GM12891 (cell line): ENCODE measurements at places on chromosomes 2 and 18.

GRCh38 chr2:179020156-179020750, 29.7 kb downstream of the CCDC141 start:
- DNase-seq: no peak

DNA sequence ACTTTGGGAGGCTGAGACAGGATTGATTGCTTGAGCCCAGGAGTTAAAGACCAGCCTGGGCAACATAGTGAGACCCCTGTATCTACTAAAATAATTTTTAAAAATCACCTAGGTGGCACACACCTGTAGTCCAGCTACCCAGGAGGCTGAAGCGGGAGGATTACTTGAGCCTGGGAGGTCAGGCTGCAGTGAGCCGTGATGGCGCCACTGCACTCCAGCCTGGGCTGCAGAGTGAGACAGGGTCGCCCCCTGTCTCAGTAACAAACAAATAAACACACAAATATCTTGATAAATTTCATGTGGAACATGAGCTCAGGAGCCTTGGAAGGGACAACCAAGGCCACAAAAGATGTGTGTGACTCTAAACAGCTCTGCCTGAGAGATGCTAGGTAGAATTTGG, 11.7 kb upstream of the ANKRD53 start:
- no peak for DNase-seq

DNA sequence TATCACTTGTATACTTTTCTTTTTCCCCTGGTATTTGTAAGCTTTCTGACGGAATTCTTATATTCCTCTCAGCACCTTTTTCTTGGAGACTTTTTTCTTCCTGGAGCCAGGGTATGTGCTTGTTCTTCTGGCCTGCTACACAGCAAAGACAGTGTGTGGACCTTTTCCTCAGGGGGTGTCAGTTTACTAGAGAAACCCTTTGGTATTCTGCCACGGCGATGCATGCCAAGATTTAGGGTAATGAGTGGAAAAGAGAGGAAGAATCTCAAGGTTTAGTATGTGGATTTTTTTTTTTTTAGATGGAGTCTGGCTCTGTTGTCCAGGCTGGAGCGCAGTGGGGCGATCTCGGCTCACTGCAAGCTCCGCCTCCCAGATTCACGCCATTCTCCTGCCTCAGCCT, 152.2 kb downstream of the PHLPP1 start:
- no peak for DNase-seq

- peak; percentile 65 for DNase-seq
Measured at GRCh38 chr2:206442833-206443734, at the start of gene ADAM23. Gene ADAM23, plus strand, starts transcription at chr2:206443532. Its CDS starts 335 bp downstream, at chr2:206443867.

GRCh38 chr2:74007121-74007520, 22.4 kb downstream of the TET3 start:
- DNase-seq: no peak

DNA sequence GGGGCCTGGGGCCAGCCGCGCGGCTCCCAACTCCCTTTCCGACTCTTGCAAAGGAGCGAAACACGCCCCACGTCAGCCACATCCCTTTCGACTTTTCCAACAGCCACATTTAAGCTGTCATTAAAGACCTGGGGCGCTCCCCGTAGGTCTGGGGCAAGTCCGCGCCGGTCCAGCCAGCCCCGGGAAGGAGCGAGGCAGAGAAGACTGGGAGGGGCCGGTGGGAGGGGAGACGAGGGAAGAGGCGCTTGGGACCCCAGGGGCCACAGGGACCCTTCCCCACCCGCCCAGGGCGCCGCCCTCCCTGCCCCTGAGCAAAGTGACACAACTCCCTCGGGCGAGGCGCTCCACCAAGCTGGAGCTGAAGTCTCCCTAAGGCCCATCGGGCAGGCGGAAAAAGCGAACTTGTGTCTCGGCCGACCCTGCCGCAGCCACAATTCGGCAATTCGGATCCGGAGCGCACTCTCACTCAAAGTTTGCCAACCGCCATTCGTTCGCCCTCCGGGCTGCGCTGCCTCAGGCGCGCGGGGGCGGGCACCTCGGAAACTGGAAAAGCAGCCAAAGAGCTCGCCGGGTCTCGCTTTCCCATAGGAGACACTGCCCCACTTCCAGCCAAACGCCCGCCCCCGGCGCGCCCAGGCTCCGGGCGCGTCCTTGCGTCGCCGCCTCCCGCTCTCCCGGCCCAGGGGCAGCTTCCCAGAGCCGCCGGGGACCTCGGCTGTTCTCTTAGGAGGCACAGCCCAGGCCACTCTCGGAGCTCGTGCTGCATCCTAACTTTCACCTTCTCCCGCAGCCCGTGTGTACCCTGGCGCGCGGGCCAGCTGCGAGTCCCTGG, 1.1 kb upstream of the KCTD1 start:
- peak; percentile 40 for DNase-seq

DNA sequence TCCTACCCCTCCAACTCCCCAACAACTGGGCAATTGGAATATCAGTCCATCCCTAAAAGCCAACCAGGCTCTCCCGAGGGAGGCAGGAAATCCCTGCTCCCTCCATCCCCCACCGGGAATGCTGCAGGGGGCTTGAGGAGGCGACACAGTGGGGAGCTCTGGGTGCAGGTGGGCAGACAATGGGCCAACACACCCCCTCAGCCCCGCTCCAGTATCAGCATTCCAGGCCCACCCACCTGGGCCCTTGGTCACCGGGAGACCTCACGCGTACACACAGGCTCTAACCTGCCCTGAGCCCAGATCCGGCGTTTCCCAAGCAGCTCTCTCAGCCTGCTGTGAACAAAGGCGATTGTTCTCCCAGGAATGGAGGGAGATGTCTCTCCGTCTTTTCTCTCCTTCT, 37.6 kb upstream of the FZD7 start:
- DNase-seq: no peak

DNA sequence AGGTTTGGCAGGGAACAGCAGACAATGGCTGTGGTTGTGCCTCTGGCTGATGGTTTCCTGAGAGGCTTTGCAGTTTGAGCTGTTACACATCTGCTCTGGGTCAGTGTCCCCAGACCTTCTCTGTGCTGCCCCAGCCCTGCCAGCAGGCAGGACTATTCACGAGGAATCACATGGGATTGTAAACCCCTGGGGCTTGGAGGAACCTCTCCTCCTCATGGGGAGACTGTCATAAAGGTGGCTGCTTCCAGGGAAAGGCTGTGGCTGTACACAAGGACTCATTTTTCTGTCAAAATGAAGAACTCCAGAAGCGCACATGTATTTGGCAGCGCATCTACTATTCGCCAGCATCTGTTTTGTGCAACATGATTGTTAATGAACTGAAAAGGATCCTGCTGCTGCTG, 142.6 kb upstream of the CYP1B1 start:
- DNase-seq: no peak

- no peak for DNase-seq
Measured at GRCh38 chr18:54926593-54927325, 32.5 kb downstream of the CCDC68 start.

GRCh38 chr2:75607400-75607798, 39.2 kb upstream of the MRPL19 start:
- DNase-seq: no peak

GRCh38 chr18:61398961-61399705, 65.9 kb downstream of the CDH20 start:
- no peak for DNase-seq

GRCh38 chr18:71797554-71797953, 746.6 kb downstream of the CBLN2 start:
- no peak for DNase-seq

DNA sequence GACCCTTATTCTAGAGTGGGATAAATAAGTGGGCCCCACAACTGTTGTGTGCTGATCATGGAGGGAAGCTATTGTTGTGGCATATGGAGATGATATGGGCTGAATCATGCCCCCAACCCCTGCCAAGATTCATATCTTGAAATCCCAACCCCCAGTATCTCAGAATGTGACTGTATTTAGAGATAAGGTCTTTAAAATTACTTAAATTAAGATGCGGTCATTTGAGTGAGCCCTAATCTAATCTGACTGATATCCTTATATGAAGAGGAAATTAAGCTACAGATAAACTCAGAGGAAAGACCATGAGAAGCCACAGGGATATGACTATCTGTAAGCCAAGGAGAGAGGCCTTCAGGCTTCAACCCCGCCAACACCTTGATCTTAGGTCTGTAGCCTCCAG, 188.3 kb upstream of the RND3 start:
- DNase-seq: no peak

GRCh38 chr18:43870626-43871025, 593.3 kb upstream of the SYT4 start:
- no peak for DNase-seq

- DNase-seq: no peak
Measured at GRCh38 chr2:21233194-21233593, 109.4 kb downstream of the TDRD15 start.

DNA sequence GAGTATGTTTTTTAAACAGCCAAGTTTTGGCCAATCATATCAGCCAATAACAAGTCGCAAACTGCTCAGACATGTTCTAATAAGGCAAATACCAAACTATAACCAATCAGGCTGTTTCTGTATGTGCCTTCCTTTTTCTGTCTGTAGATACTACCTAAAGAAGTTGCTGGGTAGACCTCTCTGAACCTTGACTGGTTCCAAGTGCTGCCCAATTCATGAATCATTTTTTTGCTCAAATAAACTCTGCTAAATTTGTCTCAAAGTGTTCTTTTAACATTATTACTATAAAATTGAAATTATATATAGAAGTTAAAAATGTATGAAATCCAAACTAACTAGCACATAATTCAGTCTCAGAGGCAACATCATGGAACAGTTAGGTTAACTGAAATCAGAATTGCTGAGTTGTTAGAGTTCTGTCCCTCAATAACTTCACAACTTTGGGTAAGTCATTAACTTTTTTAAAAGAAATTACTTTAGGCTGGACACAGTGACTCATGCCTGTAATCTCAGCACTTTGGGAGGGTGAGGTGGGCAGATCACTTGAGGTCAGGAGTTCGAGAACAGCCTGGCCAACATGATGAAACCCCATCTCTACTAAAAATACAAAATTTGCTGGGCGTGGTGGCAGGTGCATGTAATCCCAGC, 4.9 kb upstream of the TTC21B start:
- DNase-seq: no peak

- no peak for DNase-seq
Measured at GRCh38 chr2:16167451-16167861, 227.1 kb downstream of the MYCN start.

DNA sequence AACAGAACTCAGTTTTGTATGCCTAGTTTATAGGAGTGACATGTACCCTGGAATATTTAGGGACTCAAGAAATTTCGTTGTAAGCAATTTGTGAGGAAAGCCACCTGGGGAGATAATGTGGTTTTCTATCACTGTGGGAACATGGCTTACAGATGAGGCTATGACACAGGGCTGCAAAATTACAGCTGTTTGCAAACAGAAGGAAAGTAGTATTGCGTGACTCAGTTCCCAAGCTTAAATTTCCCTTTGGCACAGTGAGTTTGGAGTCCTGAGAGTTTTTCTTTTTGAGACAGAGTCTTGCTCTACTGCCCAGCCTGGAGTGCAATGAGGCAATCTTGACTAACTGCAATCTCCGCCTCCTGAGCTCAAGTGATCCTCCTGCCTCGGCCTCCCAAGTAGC, 149.8 kb downstream of the MYO5B start:
- DNase-seq: no peak

DNA sequence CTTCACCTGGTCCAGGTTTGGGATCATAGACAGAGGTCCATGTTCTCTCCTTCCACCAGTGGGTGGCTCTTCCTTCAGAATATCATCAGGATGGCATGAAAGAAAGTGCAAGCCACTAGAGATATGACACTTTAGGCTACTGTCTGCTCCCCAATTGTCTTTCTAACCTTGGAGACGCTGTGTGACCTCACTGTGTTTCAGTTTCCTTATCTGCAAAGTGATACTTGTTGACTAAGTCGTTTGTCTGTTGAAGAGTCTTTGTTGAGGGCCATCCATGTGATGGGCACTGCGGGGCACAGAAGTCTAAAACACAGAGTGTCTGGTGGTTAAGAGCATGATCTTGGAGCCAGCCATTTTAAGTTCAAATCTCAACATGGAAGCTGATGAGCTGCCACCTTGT, 259.9 kb upstream of the THSD7B start:
- no peak for DNase-seq

DNA sequence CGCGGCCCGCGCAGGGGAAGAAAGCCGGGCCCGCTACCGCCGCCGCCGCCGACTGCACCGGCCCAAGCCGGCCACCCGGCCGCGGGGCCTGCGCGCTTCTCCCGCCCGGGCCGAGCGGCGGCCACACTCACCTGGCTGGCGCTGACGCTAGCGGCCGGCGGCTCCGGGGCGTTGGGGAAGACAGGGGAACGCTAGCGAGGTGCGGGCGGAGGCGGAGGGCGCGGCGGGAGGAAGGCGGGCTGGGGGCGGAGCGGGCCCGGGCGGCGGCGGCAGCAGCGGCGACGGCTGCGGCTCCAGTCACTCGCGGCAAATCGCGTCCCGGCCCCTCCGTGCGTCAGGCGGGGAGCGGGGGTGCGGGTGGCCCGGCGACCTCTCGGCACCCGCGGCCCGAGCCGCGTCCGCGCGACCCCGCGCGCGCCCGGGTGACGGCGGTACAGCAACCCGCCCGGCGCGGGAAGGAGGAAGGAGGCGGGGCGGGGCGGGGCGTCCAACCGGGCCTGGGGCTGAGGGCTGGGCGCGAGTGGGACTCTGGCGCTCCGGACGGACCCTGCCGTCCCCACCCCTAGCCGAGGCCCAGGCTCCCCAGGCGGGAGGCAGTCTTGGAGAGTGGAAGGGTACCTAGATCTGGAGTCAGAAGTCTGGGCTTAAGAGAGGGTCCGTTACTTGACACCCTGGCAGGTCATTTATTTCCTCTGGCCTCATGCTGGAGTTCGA, at the start of gene SESTD1:
TSS of gene SESTD1 (minus strand) at position 465 of the 714 bp plus-strand sequence. CDS start 72,991 bp downstream, outside the sequence.
- DNase-seq: peak; percentile 56

DNA sequence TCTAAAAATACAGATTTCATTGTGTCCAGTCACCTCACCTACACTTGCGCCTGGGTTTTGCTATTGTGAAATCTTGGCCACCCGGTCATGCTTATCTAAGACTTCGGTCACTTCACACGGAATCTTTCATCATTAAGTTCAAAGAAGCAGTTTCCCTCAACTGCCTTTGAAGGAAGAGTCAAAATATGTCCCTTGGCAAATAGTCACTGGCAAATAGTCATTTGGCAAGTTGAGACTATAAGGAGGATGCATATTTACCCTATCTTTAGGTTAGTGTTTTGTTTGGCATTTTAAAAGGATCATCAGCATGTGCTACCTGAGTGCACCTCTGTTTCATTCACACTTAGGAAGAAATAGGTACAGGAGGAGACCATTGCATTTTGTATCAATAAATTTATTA, 95.9 kb downstream of the FEZ2 start:
- DNase-seq: no peak

DNA sequence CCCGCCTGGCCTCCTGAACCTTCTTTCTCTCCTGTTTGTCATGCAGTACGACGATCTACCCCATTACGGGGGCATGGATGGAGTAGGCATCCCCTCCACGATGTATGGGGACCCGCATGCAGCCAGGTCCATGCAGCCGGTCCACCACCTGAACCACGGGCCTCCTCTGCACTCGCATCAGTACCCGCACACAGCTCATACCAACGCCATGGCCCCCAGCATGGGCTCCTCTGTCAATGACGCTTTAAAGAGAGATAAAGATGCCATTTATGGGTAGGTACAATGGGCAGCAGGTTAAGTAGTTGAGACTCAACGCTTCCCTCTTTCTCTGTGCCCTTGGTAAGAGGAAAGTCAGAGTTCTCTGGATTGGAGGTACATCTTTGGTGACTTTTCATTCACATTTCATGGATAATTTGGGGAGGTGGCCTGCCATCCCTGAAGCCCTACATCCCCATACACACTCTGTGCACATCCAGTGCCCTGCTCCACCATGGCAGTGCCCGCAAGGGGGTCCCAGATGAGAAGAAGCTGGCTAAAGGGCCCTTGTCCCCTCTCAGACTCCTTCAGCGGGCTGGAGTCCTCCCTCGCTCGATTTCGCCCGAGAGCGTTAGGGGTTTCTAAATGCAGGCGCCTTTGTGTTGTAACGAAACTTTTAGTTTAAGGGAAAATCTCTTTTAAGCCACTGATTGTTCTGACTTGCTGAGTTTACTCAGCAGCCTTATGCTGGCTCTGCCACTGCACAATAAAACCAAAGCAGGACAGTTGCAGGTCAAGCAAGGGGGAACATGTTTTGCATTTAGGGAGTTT, 3.0 kb downstream of the MEIS1 start:
- no peak for DNase-seq
